ENCODE measurements at places on chromosomes 7 and 10.

- no peak for DNase-seq
Measured at GRCh38 chr7:24713850-24714675, 43.2 kb downstream of the GSDME start.

DNA sequence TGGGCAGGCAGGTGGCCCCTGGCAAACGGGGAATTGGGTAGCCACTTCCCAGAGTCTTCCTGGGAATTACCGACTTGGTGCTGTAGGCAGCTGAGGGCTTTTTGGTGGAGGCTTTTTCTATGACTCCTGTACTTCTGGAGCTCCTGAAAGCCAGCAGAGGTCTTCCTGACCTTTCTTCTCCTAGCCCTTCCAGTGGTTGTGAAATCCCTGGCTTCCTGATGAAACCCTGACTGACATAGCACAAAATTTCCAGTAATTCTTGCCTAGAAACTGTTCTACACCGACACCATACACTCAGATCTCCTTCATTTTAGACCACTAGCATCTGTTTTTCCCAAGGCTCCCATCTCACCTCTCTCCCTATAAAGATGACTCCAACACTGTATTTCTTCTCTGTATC, 120.2 kb downstream of the STRA8 start:
- no peak for DNase-seq

- DNase-seq, result no peak
Measured at GRCh38 chr10:123404357-123404756, 250.2 kb downstream of the BUB3 start.

GRCh38 chr7:27899601-27900000, 159.6 kb downstream of the TAX1BP1 start:
- DNase-seq, result no peak

- DNase-seq, result no peak
Measured at GRCh38 chr10:22581461-22581860, 132.9 kb downstream of the PIP4K2A start.

DNA sequence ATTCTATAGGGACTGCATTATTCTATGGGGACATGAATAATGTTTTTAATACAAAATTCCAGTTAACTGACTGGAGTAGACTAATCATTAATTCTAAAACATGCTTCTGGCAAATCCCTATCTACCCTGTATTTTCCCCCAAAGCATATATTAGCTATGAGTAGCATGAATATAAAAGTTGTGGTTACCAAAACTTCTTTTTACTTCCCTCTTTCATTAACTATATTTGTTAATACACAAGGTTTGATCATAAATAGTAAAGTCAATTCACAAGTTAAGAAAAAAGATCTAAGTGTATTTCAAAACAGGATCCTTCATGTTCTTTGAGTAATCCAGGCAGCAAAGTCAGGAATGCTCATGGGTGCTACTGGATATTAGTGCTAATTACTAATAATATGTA, 2.9 kb upstream of the RALA start:
- no peak for DNase-seq

- DNase-seq, result no peak
Measured at GRCh38 chr7:92061154-92061553, 73.1 kb downstream of the CYP51A1 start.

DNA sequence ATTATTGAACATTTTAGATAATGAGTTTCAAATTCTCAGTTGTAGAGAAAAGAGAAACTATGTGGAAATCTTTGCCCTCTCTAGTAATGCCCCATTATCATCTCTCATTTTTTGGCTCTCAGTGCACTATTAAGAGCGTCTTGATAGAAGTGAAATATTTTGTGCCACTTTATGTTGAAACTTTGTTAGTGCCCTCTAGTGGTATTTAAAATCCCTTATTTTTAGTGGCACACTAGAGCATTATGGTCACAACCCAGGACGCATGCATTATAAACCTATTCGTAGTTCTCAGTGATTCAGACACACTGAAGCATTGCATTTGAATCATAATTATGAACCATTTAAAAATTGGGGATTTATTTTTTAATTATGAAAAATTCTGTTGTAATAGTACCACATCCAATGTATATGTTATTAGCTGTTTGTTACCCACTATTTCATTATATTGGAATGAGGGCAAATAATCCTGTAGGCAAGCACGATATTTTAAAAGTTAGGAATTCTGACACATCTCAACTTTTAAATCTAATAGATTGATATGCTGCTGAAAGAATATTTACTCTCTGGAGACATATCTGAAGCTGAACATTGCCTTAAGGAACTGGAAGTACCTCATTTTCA, 21.9 kb downstream of the PDCD4 start:
- no peak for DNase-seq

GRCh38 chr7:85023066-85023712, 163.7 kb downstream of the SEMA3D start:
- no peak for DNase-seq

DNA sequence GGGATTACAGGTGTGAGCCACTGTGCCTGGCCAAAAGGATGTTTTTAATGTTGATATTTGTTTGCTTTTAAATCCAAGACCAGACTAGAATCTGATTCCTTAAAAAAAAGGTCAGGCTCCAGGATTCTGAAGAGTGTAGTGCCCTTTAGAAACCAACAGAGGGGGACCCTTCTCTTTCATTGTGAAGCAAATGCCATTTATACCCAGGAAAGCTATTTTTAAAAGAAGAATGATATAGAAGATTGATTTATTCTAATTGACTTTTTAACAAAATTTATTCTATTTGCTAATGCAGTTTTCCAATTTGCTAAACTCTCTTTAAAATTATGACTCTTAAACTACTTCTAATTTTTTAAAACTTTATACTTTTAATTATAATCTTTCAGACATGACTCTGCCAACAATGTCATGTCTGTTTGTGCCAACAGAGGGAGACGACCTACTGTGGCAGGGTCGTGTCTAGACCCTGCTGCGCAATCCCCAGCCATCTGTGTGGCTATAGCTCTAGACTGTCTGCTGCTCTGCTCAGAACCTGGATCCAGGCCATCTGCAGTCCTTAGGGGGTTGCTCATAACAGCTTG, 201.0 kb upstream of the IMMP2L start:
- peak; percentile 10 for DNase-seq

DNA sequence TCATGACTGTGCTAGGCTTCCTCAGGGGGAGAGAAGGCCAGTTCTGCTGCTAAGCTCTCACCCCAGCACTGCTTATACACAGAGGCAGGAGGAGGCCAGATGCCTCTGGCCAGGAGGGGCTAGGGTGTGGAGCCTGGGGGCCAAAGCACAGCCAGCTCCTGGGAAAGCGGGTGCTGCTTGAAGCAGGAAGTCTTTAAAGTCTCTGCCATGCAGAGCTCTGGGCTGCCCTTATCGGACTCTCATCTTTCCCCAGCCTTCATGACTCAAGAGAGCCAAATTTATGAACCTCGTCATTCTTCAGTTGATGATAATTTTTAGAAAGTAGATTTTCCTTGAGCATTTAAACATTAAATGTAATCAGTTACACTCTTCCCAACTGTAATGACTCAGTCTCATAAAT, 11.2 kb upstream of the TSPAN14 start:
- no peak for DNase-seq

GRCh38 chr7:97798046-97799019, 66.4 kb downstream of the TAC1 start:
- DNase-seq, result no peak

DNA sequence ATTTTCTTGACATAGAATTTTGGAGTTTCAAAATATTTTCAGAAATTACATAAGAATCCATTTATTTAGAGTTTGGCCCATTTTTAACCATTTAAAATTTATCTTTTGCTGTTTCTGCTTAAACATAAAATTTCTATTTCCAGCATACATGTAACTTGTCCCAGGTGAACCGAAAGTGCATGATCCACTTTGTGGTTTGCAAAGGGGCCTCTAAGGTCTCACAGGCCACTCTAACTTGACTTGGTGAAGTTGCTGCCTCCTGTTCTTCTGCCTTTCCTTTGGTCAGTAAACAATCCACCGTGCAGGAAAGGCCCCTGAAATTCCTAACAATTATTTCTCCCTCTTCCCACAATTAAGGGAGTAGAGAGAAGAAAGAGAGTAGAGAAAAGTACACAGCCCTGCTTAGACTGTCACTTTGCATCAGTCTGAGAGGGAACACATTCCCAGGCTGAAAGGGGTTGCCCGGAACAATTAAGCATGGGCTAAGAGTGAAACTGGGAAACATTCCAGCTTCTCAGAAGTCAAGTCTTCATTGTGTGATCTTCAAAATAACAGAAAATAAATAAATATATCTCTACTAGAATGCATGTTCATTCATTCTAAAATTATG, 79.5 kb upstream of the SEMA3A start:
- DNase-seq, result no peak

- DNase-seq, result no peak
Measured at GRCh38 chr7:128176696-128177095, 64.4 kb upstream of the LEP start.

All from GM04503 (cell line).